ENCODE measurements at places on chromosomes 13 and 19.

DNA sequence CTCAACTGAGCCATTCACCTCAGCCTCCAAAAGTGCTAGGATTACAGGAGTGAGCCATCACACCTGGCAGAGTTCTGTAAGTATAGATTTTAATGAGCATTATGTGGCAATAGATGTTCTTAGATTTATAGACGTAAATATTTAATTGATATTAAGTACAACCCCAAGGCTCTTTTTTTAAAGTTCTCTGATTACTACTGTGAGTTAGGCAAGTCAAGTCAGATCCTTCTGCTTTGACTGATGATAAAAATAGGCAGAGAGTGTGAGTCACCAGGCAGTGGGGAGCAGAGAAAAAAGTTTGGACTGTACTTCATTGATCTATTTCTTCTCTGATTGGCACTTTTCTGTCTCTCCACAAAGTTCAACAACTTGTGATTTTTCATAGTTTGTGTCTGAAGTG lies 1379.9 kb downstream of the UQCRFS1 start:
- DNase-seq = no peak

DNA sequence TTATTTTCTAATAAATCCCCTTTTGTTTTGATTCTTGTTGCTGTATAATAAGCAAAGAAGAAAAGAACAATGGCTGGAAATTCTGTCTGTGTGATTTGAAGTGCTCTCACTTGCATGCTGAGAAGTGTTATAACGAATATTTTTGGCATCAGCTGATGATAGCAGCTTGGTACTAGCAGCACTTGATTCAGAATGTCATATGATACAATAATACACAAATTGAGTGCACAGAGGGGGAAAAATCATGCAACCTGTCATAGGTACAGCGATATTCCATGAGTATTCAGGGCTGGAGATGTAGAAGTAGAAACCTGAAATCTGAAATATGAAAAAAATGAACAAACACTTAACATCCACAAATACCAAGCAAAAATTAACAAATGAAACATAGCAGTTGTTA lies 108.1 kb downstream of the FGF14 start:
- DNase-seq = no peak

DNA sequence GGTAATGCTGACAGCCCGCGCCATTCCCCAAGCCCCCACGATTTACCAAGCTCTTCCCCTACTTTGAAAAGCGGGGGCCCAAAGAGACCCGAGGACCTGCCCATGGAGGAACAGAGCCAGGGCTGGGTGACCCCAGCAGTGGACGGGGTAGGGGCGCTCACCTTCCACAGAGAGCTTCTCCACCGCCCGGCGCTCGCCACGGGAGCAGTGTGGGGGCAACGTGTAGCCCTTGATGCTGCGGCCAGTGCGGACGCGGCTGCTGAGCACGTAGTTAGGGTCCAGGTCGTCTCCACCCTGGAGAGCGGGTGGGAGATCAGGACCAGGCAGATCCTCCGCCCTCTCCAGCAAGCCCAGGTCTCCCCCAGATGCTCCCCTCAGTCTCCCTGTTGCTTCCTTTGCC lies 7.4 kb downstream of the CKM start:
- DNase-seq = no peak

- no peak for DNase-seq
Observed at GRCh38 chr13:113058988-113059850, 46.4 kb upstream of the F7 start.

- no peak for DNase-seq
Observed at GRCh38 chr19:14603990-14604387, 21.1 kb downstream of the CLEC17A start.

DNA sequence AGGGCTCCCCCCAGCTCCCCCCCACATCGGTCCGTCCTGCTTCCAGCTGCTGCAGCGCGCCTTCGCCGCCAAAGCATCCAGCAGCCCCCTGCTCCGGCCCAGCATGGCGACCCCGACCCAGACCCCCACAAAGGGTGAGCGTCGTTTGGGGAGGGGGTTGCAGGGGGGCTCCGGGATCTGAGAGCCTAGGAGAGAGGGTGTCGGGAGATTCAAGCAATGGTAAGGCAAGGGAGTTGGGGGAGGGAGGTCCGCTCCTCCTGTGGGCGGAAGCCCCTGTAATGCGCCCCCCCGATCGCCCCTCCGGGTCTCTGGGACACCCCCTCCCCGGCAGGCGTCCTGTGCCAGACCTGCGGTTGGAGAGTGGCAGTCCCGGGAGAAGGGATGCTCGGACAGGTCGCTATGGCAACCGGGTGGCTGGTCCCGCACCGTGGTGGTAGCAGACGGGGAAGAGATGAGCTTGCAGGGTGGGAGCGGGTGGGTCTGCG lies at the start of gene FXYD7:
TSS of gene FXYD7 (plus strand) at position 25 of the 485 bp plus-strand sequence. CDS start at position 104, 79 bp downstream.
- no peak for DNase-seq

- DNase-seq = no peak
Observed at GRCh38 chr19:38210458-38210987, 13.5 kb downstream of the DPF1 start.

DNA sequence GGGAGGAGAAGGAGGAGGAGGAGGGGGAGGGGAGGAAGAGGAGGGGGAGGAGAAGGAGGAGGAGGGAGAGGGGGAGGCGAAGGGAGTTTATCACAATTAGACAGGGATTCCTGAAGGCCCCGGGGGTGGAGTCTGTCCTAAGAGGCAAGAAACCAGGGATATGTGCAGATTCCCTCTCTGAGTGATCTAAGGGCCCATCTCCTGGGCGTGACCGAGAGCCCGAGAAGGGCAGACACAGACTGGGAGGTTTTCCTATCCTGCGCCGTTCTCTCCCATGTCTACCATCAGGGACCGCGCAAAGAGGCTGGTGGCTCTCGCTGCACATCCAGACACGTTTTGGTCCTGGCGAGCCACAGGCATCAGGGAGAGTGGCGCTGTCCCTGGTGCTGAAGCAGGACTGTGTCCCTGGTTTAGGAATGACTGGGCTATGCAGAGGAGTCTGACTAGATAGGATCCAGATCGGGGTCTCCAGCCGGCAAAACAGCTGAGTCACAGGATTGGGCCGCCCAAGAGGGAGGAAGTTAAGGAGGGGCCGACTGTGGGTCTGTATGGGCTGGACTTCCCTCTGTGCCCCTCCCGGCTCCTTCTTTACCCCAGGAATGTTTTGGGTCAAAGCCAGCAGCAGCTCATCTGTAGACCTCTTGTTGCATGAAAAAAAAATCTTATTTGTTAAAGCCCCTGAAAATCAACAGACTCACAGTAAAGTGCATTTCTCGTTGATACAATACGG lies 17.9 kb upstream of the ZNF175 start:
- no peak for DNase-seq

- DNase-seq = no peak
Observed at GRCh38 chr19:12995596-12996405, 526 bp downstream of the NFIX start.

GRCh38 chr19:53424968-53425597 lies 6.7 kb upstream of the ZNF761 start:
- peak; percentile 21 for DNase-seq

DNA sequence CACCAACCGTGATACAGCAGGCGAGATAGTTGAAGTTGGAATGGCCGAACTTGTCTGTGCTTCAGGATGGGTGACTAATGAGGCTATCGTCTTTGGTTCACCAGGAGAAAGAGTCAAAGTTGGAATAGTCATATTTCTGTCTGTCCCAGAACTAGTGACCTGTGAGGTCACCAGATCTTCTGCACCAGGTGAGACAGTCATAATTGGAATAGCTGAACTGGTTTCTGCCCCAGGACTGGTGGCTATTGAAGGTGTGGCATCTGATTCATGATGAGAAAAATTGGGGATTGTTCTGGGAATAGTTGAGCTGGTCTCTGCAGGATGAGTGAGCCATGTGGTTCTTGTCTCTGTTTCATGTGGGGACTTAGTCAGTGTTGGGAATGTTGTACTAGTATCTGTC lies 71.6 kb downstream of the MUC16 start:
- no peak for DNase-seq

- no peak for DNase-seq
Observed at GRCh38 chr13:33296793-33297425, 11.4 kb upstream of the STARD13 start.

DNA sequence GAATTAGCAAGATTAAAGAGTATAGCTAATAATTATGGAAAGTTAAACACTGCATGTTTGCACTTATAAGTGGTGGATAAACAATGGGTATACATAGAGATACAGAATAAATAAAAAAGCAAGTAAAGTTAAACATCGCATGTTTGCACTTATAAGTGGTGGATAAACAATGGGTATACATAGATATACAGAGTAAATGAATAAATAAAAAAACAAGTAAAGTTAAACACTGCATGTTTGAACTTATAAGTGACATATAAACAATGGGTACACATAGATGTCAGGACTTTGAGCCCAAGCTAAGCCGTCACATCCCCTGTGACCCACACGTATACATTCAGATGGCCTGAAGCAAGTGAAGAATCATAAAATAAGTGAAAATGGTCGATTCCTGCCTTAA lies 1533.3 kb upstream of the SPRY2 start:
- DNase-seq = no peak
